ENCODE measurements at places on chromosomes 1 and 21.

GRCh38 chr1:214838351-214838750 is 235.4 kb downstream of the CENPF start:
- DNase-seq = no peak

GRCh38 chr1:10958614-10959013 is 53.8 kb upstream of the TARDBP start:
- DNase-seq = no peak

DNA sequence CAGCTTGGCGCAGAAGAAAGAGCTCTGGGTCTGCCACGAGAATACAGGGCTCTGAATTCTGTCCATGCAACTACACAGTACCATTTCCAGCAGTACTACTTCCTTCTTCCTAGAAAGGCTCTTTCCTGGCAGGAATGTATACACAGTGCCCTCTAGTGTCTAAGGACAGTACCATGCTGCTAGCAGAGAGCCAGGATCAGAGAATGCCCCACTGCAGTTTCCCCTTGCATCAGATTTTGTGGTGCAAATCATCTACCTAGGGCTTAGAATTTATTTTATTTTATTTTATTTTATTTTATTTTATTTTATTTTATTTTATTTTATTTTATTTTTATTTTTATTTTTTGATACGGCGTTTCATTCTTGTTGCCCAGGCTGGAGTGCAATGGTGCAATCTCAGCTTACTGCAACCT is 50.8 kb downstream of the PAX7 start:
- peak; percentile 34 for DNase-seq

GRCh38 chr21:42200906-42201614 is 17.9 kb upstream of the ABCG1 start:
- no peak for DNase-seq

DNA sequence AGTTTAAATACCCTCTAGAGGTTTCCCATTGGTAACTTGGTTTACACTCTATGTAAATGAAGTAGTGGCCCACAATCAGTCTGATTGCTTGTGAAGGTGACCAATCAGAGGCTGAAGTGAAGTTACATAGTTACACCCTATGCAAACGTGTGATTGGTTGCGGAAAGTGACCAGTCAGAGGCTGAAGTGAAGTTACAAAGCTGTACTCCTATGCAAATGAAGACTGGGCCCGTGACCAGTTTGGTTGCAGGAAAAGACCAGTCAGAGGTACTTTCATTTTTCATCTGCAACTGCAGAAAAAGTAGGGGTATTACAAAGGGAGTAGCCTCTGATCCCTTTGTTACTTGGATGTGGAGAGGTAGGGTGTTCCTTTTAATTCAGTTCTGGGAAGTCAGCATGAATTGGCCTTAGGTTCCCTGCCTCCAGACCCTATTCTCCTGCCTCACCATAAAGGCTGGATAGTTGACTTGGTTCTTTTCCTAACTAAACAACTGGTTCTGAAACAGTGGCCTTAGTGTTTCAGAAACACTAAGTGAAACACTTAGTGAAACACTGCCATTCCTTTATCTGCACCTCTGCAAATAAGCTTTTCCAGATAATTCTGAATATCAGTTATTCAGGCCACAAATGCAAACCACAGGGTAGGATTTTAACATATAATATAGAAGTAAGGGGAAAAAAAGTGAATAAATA is 39.3 kb downstream of the MAGI3 start:
- DNase-seq = no peak
